ENCODE measurements at places on chromosomes 6 and 20.
A peak's percentile ranks its signal among the peaks of the same experiment; 100 is the strongest.

DNA sequence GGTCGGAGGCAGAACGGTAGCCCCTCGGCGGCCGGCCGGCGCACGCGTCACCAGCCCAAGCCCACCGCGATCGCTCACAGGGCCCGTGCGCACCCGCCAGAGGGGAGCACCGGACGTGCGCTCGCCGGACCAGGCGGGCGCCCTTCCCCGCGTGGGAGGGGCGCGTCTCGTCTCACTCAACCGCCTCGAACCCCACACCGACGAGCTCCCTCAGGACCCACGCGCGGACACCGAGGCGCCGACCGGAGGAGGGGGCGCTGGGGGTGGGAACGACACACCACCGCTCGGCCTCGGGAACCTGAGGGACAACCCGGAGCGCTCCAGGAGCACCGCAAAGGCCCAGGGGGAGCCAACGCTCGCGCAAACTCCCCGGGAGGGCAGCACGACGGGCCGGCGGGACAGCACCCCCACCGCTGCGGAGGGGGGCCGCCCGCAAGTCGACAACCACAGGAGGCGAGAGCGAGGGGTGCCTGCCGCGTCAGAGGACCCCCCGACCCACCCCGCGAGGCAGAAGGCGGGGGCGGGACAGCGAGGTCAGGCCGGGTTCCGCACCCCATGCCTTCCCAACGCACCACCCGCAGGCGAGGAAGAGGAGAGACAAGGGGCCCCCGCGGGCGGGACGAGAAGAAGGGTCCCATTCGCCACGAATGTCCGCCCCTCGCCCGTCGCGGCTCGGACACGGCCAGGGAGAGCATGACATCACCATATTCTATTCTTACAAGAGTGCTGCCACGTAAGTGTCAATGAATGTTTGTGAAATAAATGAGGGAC lies 512.7 kb upstream of the ZNF337 start:
- peak; percentile 1 for DNase-seq

GRCh38 chr20:54108326-54108642 lies 37.9 kb upstream of the BCAS1 start:
- no peak for DNase-seq

- DNase-seq = no peak
These were observed 83.6 kb downstream of the TFAP2B start for GRCh38 chr6:50902260-50902659.

DNA sequence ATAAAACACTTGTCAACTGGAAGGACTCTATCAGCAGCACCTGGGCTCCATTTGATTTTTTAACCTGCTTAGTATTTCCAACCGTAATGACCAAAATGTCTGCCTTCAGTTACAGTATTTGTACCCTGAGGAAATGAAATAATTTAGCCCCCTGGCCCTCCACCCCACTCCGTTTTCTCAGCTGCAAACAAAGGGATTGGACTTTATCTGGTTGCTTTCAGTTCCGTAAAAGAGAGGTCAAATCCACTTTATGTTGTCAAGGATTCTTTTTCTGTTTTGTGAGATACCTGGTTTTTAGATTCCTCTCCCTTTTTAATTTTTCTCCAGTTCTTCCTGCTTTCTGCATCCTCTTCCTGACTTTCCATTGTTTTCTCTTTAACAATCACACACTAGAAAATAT lies 64.4 kb upstream of the BMP2 start:
- no peak for DNase-seq

GRCh38 chr20:60497298-60498035 lies 539.2 kb downstream of the CDH26 start:
- no peak for DNase-seq

- DNase-seq = no peak
These were observed 96.6 kb upstream of the AKIRIN2 start for GRCh38 chr6:87798393-87799278.

DNA sequence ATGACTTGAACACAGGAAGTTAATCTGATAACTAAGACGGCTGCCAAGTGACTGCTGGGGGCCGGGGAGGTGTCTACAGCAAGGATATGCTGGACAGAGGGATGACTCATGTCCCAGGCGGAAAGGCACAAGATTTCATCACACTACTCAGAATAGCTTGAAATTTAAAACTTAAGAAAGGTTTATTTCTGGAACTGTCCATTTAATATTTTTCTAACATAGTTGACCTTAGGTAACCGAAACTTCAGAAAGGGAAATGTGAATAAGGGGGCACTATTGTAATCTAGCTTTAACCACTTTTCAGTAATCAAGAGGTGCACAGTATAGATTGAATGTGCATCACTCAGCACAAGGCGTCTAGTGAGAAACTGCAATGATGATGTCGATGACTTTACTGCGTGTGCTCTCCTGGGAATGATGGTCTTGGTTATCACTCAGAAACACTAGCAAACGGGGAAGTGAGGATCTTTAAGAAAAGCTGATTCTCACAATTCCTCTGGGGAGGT lies 171.5 kb downstream of the QKI start:
- DNase-seq = no peak

- no peak for DNase-seq
These were observed 319.6 kb downstream of the CDKAL1 start for GRCh38 chr6:20853828-20854227.

DNA sequence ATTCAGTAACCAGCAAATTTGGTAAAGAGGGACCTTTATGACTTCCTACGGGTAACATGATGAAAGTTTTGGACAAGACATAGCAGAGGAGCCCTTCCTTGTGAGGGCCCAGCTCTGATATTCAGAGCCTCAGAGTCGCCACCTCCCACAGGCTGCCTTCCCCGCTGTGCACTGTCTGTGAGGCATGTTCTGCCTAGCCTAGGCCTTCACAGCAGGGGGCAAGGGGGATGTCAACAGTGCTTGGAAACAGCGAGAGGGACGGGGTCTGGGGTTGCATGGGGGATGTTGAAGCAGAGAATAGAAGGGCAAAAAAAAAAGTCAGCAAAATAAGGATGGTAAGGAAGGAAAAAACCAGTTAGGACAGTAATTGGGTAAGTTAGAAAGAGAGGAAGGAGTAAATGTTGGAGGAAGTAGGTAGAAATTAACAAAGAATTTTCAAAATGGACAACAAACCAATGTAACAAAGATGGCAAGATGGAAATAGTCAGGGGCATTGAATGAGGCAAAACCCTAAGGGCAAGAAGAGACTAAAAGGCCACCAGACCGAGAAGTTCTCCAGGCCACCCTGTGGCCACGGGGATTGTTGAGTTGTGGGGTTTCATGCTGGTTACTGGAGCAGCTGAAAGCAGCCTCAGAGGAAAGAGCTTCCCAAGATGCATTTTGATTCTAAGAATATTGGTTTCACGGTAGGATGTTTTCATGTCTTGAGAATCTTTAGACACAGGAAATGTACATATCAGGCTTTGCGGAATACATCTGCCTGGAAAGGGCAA lies 139.8 kb downstream of the LY86 start:
- DNase-seq = no peak

GRCh38 chr20:2179233-2179580 lies 77.6 kb downstream of the STK35 start:
- no peak for DNase-seq

GRCh38 chr6:54586251-54586650 lies 260.3 kb upstream of the FAM83B start:
- no peak for DNase-seq

GRCh38 chr20:40189621-40190020 lies 499.4 kb downstream of the MAFB start:
- no peak for DNase-seq

DNA sequence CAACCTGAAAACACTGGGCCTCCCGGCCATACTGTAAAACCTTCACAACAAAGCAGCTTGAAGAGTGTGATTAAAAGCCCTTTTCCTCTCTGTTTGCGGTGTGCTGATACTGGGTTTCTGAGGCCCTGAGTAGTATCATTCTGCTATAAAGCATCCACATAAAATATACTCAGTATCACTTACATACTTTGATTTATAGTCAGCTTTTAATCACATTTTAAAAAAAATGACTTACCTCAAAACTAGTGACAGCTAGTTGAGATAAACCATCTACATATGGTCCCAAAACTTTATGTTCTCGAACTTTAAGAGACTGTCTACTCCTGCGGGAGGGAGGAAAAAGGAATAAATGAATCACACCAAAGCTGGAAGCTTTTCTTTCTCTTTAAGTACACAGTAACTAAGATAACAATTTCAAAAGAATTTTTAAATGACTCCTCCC lies 135.7 kb downstream of the KIF13A start:
- DNase-seq = no peak

GRCh38 chr20:38293491-38294065 lies 10.4 kb upstream of the BPI start:
- DNase-seq = no peak

- DNase-seq = no peak
These were observed 44.5 kb downstream of the SULF2 start for GRCh38 chr20:47740862-47741184.

DNA sequence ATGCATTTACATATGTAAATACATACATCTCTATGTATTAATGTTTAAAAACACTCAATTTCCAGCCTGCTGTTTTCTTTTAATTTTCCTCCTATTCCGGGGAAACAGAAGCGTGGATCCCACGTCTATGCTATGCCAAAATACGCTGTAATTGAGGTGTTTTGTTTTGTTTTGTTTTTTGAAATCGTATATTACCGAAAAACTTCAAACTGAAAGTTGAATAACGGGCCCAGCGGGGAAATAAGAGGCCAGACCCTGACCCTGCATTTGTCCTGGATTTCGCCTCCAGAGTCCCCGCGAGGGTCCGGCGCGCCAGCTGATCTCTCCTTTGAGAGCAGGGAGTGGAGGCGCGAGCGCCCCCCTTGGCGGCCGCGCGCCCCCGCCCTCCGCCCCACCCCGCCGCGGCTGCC lies 355 bp upstream of the BMP2 start:
- DNase-seq = no peak

DNA sequence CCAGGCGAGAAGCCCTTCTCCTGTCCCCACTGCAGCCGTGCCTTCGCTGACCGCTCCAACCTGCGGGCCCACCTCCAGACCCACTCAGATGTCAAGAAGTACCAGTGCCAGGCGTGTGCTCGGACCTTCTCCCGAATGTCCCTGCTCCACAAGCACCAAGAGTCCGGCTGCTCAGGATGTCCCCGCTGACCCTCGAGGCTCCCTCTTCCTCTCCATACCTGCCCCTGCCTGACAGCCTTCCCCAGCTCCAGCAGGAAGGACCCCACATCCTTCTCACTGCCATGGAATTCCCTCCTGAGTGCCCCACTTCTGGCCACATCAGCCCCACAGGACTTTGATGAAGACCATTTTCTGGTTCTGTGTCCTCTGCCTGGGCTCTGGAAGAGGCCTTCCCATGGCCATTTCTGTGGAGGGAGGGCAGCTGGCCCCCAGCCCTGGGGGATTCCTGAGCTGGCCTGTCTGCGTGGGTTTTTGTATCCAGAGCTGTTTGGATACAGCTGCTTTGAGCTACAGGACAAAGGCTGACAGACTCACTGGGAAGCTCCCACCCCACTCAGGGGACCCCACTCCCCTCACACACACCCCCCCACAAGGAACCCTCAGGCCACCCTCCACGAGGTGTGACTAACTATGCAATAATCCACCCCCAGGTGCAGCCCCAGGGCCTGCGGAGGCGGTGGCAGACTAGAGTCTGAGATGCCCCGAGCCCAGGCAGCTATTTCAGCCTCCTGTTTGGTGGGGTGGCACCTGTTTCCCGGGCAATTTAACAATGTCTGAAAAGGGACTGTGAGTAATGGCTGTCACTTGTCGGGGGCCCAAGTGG lies 5.3 kb downstream of the SNAI1 start:
- no peak for DNase-seq

Data from stimulated activated CD4-positive, alpha-beta T cell treated with anti-CD3 and anti-CD28 coated beads, TNF-alpha, amount 100 ng/mL, for 4 hours (primary cell).